ENCODE measurements at places on chromosomes 6 and 20.

DNA sequence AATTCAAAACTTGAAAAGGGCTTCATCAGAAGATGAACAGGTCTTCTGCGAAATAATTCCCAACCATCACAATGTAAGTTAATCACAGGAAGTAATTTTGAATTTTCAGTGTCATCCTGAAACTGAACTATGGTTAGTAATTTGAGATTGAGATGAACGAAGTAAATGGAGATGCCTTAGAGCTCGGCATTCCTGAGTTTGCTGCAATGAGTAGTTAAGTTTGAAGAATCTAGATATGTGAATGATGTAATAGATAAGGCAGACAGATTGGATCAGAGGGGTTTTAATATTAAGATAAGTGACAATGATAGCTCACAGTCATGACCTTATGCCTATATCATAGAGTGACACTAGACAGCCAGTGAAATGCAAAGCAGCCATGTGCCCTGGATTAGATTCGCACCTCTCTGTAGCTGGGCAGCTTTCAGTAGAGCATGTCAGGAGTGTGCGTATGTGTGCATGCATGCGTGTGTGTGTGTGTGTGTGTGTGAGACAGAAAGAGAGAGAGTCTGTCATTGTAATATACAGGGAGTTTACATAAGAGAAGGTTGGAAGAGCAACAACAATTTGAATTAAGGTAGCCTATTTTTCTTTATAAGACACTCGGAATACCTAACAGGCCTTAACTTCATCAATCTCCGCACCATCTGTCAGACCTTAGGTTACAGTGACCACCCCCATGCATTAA lies 233.0 kb downstream of the GMPR start:
- no peak for DNase-seq

GRCh38 chr6:42740725-42741124 lies 5.2 kb downstream of the TBCC start:
- no peak for DNase-seq

GRCh38 chr6:130368576-130368975 lies 2.8 kb downstream of the TMEM200A start:
- DNase-seq, result no peak

DNA sequence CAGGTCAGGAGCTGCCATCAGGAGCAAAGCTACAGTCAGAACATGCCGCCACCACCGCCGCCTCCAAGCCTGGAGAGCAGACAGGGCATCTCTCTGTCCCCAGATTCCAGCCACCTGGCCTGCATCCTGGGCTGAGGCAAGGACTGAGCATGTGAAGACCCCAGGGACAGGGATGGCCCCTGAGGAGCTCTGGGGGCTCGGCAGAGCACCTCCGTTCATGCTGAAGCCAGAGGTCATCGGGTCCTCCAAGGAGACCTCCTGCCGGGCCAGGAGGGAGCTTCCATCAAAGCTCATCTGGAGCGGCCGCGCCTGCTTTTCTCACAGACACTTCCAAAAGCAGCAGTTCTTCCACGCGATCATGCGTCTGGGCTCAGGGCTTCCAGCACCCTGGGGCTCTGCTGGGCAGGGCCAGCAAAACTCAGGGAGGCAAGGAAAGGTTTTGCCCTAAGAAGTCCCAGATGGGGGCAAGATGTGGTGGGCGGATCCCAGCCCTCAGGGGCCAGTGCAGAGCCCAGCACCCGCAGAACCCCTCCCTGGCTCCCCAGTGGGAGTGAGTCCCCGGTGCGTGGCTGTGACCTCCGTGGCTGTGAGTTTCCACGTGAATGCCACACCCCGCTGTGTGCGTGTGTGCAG lies 138.4 kb downstream of the TAF4 start:
- DNase-seq, result no peak

DNA sequence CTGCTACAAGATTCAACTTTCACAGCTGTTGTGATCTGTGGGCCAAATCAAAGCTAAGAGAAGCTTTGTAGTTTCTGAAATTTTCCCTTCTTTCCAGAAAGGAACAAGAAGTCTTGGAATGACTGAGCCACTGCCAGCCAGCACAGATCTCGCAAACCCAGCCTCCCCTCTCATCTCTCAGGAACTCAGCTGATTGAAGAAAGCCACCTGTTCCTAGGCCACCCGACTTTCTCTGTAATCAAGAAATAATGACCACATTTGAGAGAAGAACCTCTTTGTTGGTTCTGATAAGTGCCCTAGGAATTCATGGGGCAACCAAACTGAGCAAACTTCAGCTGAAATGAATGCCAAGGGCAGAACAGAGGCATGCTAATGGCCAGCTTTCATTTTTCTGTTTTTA lies 61.7 kb downstream of the HDGFL1 start:
- no peak for DNase-seq

- DNase-seq, result no peak
Observed at GRCh38 chr6:111503194-111503593, 20.2 kb upstream of the REV3L start.

DNA sequence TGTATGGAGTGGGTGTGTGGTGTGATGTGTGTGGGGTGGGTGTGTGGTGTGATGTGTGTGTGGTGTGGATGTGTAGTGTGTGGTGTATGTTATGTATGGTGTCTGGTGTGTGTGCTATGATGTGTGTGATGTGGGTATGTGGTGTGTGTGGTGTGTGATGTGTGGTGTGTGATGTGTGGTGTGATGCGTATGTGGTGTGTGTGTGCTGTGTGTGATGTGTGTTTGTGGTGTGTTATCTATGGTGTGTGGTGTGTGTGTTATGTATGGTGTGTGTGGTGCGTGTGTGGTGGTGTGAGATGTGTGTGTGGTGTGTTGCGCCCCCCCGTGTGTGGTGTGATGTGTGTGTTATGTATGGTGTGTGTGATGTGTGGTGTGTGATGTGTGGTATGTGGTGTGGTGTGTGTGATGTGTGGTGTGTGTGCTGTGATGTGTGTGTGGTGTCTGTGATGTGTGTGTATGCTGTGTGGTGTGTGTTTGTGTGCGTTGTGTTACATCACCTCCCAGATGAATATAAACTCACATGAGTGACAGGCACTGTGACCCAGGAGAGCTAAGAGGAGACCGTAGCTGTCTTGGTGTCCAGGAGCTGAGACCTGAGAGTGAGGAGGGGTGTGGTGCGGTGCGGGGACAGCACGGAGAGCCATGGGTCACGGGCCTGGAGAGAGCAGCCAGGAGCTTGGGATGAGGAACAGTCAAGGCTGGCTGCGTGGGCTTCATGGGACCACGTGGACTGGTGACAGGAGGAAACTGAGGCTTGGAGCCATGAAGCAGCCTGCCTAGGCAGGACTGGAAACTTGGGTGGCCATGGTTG lies 8.8 kb downstream of the DLGAP4 start:
- DNase-seq, result no peak

DNA sequence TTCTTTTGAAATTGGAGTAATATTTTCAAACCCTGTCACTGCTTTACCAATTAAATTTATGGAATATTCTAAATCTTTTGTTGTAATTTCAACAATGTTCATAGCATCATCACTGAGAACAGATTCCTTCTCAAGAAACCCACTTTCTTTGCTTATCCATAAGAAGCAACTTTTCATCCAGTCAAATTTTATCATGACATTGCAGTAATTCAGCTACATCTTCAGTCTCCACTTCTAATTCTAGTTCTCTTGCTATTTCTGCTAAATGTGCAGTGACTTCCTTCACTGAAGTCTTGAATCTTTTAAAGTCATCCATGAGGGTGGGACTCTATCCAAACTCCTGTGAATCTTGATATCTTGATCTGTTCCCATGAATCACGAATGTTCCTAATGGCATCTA lies 132.4 kb downstream of the INSM1 start:
- no peak for DNase-seq

- no peak for DNase-seq
Observed at GRCh38 chr6:128932061-128932460, 49.1 kb downstream of the LAMA2 start.

DNA sequence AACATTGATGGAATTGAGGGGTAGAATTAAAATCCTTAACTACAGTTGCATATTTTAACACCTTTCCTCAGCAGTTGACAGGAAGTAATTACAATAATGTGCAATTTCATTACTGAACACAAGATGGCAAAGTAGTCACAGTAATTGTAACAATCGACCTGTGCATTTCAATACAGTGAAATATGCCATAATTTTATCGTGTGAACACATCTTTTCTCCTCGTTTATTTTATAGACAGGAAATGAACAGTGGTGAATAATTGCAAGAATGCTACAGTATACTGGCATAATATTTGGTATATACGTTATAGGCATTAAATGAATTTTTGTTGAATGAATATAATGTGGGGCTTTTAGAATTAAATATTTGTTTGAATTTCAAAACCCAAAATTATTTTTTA lies 25.0 kb downstream of the CYB5R4 start:
- DNase-seq, result no peak

DNA sequence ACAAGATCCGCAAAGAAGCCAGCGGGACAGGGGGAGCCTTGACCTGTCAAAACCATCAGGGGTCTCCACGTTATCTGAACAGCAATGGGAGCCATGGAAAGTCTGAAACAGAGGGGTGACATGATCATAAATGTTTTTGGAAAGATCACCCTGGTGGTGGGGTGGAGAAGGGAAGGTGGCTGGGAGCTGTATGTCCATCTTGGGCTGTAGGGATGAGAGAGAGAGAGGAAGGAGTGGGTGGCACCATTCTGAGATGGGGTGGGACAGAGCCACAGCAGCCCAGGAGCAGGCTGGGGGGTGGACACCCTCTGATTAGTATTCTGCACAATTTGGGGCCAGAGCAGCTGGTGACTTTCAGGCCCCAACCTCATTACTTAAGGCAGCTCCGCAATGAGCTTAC lies 30.1 kb downstream of the ANKRD60 start:
- DNase-seq, result no peak

GRCh38 chr6:1858859-1859258 lies 249.1 kb downstream of the FOXC1 start:
- no peak for DNase-seq

GRCh38 chr20:50930139-50930975 lies 880 bp downstream of the ADNP start:
- no peak for DNase-seq

DNA sequence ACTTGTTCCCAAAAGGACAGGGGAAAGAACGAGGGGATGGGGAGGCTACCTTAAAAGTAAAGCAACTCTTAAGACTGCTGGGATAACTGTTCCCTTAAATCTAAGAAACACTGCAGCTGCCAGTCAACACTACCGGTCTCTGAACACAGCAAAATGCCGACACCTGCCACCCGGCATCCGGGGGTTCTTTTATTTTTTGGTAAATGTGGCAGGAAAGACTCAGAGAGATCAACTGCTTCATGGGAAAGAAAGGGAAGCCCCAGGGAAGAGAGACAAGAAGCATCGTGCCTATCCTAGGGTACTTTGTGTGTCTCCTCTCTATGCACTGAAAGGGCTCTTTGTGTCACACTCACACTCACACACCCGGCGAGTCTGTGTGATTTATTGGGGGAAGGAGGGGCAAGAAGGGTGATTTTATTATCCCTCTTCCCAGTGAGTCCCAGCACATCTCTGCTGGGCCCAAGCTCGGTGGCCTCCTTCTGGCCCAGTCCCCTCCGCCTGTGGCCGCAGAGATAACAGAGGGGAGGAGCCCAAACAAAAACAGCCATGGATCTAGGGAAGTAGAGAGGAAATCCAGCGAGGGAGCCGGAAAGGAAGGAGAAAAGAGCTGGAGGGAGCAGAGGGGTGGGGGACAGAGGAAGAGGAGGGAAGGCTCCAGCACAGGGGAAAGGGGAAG lies 1.4 kb downstream of the FYN start:
- DNase-seq, result no peak

- DNase-seq, result no peak
Observed at GRCh38 chr6:121594053-121594452, 158.6 kb downstream of the GJA1 start.

GRCh38 chr20:8073024-8073832 lies 53.7 kb upstream of the TMX4 start:
- DNase-seq, result no peak

DNA sequence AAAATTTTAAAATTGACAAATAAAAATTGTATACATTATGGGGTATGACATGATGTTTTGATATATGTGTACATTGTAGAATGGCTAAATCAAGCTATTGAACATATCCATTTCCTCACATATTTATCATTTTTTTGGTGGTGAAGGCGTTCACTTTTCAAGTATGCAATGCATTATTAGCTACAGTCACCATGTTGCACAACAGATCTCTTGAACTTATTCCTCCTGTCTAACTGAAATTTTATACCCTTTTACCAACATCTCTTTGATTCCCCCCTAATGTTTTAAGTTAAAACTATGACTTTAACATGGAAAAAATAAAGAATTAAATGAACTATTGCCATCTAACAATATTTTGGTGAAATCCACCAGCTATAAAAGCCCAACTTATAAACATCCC lies 65.2 kb upstream of the UST start:
- no peak for DNase-seq

DNA sequence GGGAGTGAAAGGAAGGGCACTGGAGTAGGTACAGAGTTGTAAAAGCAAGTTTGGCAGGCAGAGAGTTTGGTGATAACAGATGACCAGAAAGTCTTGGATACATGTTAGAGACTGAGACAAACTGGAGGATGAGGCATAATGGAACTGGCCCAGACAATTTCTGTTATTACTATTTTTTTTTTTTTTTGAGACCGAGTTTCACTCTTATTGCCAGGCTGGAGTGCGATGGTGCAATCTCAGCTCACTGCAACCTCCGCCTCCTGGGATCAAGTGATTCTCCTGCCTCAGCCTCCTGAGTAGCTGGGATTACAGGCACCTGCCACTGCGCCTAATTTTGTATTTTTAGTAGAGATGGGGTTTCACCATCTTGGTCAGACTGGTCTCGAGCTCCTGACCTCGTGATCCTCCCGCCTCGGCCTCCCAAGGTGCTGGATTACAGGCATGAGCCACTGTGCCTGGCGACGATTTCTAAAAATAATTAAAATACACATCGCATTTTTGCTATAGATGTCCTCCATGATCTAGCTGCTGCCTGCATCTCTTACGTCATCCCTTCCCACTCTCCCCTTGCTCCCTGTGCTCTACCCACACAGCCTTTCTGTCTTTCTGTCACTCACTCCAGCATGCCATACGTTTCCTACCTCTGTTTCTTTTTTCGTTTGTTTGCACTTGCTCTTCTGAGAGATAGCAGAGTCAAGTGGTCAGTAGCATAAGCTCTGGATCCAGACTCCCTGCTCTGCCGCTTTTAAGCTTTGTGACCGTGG lies 23.5 kb downstream of the MAPK14 start:
- DNase-seq, result no peak

- DNase-seq, result no peak
Observed at GRCh38 chr6:120498711-120499110, 835.6 kb downstream of the TBC1D32 start.

GRCh38 chr6:14747881-14748520 lies 497.9 kb upstream of the JARID2 start:
- DNase-seq, result no peak

- DNase-seq, result no peak
Observed at GRCh38 chr6:7166410-7167293, 58.9 kb downstream of the RREB1 start.
